ENCODE measurements at places on chromosomes 1 and 21.

- no peak for DNase-seq
Measured at GRCh38 chr1:147897029-147897752, 5.4 kb upstream of the GJA8 start.

- DNase-seq = no peak
Measured at GRCh38 chr1:28104866-28105467, 16.6 kb upstream of the EYA3 start.

DNA sequence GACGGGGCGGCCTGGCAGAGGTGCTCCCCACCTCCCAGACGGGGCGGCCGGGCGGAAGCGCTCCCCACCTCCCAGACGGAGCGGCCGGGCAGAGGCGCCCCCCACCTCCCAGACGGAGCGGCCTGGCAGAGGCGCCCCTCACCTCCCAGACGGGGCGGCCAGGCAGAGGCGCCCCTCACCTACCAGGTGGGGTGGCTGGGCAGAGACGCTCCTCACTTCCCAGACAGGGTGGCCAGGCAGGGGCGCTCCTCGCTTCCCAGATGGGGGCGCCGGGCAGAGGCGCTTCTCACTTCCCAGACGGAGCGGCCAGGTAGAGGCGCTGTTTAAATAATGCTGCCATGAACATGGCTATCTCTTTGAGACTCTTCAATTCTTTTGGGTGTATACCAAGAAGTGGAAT, 43.7 kb upstream of the ATP6V1G3 start:
- no peak for DNase-seq

DNA sequence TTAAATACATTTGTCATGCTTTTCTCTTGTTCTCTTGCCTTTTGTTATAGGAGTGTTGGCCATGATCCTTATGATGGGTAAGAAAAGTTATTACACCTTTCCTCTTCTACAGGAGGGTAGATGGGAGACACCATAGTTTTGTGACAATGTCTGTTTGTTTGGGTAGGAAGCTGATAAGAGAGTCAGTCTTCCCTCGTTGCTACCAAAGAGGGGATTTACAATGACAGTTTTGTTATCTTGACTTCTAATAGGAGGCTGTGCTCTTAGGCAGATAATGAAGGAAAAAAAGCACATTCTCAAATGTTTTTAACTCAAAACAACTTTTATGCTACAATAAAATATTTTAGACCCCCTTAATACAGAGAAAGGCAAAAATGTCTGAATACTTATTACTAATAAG, 48.0 kb upstream of the WLS start:
- DNase-seq = no peak

GRCh38 chr1:39526466-39527189, 35.2 kb downstream of the BMP8A start:
- DNase-seq = no peak

GRCh38 chr1:40927781-40928180, 51.7 kb upstream of the CTPS1 start:
- no peak for DNase-seq

DNA sequence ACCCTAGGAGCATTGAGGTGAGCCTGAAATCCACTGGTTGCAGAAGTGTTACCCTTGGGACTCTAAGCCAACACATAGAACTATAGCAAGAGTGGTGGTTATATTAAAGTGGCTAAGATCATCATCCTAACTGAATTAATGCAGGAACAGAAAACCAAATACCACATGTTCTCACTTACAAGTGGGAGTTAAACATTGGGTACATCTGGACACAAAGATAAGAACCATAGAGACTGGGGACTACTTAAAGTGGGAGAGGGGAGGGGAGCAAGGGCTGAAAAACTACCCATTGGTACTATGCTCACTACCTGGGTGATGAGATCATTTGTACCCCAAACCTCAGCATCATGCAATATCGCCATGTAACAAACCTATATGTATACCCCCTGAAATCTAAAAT, 100.0 kb downstream of the SLC25A24 start:
- DNase-seq = no peak

DNA sequence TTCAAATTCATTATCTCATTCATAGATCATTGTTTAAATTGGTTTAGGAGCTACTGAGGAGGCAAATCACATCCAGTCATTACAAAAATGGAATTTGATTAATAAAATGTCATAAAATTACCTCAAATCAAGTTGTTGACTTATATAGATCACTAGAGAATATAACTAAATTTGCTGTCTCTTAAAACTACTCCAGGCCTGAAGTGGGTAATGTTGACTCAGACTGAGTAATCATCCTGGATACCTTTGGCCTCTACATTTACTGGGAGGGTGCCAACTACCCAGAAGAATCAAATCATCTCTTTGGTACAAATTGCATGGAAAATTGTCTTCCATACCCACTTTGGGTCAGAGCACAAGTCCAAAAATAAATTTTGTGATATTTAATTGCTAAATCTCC, 191.2 kb upstream of the GREM2 start:
- no peak for DNase-seq

DNA sequence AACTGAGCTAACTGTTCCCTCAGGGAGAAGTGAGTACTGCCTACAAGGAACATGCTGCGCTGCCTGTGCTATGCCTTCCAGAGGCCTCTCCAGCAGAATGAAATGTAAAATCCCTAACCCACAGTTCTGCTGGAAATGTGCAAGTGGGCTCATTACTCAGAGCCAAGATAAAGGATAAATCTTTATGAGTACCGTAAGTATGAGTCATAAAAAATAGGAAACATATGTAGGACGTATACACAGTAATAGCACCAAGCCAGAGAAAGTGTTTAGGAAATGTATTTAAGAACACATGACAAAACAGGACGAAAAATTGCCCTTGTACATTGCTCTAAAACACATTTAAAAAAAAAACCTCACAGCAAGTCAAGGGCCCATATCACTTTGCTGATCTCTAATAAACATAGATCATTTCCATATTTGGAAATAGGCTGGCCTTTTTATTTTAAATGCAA, 104.6 kb downstream of the TGFBR3 start:
- DNase-seq = no peak

- no peak for DNase-seq
Measured at GRCh38 chr1:103144681-103145080, 36.4 kb upstream of the COL11A1 start.

DNA sequence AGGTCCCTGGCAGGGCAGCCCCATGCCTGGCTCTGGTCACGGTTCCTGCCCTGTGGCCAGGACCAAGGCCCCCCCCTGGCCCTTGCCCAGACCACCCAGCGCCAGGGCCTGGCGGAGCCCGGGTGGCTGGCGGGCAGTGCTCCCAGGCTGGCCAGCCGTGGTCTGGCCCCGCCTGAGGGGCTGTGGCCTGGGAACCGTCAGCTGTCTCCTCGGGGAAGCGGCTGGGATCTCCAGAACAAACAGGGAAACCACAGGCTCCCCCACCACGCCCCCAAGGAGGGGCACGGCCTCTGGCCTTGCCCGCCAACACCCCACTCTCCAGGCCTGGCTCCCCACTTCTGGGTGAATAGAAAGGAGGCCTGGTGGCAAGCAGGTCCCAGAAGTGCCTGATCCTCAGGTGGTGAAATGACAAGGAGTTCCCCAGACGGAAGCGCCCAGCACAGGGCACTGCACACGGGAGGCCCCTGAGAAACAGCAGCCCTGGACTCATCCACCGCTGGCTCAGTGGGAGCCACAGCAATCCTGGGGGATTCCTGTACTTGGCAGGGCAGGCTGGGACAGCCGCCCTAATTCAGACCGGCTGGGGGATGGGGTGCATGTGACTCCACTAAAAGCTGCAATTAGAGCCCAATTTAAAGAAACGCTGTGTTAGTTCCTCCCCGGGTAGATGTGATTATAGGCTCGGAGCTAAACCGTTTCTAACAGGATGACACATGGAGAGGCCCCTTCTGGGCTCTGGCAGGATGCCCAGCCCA, 78.9 kb downstream of the RAP1GAP start:
- no peak for DNase-seq

DNA sequence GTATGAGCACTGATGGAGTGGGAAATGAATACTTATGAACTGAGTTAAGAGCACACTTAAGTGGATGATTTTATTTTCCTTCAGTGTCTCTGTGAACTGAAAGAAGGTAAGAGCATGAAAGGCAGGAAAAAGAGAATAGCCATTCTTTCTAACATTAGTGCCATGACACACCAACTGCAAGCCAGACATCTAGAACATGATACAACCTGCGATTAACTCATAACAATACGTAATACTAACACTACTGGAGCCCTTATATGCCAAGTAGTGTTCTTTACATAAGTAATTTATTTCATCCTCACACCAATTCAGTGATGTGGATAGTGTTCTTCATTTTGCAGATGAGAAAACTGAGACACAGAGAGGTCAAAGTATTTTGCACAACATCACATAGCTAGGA, 56.7 kb downstream of the PRRX1 start:
- DNase-seq = no peak

Measured in stimulated activated CD8-positive, alpha-beta memory T cell treated with anti-CD3 and anti-CD28 coated beads, Interleukin-4, amount 100 ng/mL, for 48 hours (primary cell).